ENCODE measurements at places on chromosomes 3 and 15.

- peak; percentile 13 for DNase-seq
These were observed 46.8 kb downstream of the CYP11A1 start for GRCh38 chr15:74320352-74321247.

- no peak for DNase-seq
These were observed 11.8 kb upstream of the UACA start for GRCh38 chr15:70775160-70775559.

DNA sequence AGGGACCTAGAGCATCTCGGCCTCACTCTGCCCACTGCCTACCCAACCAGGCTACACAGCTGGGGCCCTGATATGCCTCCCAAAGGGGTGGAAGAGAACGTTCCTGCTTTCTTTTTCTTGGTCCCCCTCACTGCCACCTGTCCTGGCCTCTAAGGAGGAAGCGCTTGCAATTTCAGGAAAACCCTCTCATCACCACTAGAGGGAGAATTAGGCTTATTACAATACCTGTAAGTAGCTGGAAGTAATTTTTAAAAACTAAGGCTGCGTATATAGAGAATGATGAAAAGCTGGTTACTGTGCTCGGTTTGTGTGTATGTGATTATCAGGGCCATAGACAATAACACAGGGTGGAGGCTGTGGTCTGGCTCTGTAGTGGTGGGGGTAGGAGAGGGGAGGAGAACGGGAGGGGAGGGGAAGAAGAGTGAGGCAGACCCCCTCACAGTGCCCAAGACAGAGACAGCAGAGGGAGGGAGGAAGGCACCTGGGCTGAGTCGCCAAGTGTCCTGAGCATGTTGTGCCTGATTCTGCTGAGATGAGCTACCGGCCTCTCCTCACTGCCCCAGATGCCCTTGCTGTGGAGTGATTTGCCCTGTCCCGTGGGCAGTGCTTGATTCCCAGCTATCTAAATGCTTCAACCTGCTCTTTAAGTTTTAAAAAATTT, 3.3 kb downstream of the GABRG3 start:
- DNase-seq, result peak; percentile 24

- DNase-seq, result no peak
These were observed 86.3 kb downstream of the FAM81A start for GRCh38 chr15:59524331-59524731.

DNA sequence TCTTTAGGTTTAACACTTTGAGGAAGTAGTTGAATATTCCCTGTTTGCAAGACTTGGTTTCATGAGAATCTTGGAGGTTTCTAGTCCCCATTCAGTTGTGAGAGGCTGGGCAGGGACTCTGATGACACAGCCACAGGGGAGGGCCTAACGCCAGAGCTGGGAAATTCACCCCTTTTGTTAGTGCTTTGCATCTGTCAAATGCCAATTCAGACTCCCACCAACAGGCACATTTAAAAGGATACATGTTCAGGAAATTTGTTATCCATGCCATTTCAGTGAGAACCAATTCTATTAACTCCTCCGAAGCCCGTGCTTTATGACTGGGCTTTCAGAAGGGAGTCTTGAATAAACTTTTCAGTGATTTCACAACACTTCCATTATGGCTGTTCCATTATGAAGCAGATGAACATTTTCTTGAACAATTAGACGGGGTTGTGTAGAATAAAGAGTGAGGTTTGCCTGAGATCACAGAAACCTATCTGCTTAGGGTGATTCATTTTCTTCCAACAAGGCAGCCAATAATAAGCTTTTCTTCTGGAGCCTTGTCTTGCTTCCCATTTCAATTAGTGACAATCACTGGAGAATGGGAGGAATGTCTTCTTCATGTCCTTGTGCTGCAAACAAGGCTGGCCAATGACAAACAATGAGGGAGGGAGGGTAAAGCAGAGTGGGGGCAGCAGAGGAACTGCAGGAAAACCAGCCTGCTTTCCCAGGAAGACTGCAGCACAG, 90.6 kb downstream of the SOX14 start:
- DNase-seq, result no peak

DNA sequence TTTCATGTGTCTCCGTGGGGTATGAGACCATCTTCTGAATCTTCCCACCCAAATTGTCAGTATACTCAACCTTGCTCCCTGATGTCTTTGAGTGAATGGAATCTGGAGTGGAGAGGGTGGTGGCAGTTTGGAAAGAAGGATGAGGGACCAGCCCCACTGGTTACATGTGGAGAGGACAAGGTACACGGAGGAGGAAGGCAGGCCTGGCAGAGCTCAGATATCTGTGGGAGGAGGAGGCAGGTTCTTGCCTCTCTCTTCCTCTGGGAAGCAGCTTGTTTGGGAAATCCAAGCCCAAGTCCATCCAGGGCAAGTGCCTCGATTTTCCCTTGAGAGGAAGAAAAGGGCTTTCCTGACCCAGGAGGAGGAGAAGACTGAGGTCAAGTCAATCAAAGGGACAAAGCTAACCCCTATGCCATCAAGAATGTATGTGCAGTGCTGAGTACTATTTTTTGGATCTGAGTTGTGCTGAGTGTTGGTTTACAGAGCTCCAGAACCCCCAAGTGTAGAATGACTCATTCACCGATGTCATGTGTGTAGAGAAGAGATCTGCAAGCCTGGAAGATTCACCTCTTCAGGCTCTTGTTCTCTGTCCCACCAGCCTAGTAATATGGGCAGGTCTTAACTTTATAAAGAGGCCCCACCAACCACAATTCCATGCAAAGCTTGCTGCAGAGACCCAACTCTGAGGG, 19.8 kb upstream of the LOXL1 start:
- no peak for DNase-seq

- DNase-seq, result peak; percentile 60
These were observed 347.7 kb downstream of the ZBBX start for GRCh38 chr3:167032267-167032876.

GRCh38 chr3:15055019-15055557, 10.0 kb downstream of the MRPS25 start:
- no peak for DNase-seq

DNA sequence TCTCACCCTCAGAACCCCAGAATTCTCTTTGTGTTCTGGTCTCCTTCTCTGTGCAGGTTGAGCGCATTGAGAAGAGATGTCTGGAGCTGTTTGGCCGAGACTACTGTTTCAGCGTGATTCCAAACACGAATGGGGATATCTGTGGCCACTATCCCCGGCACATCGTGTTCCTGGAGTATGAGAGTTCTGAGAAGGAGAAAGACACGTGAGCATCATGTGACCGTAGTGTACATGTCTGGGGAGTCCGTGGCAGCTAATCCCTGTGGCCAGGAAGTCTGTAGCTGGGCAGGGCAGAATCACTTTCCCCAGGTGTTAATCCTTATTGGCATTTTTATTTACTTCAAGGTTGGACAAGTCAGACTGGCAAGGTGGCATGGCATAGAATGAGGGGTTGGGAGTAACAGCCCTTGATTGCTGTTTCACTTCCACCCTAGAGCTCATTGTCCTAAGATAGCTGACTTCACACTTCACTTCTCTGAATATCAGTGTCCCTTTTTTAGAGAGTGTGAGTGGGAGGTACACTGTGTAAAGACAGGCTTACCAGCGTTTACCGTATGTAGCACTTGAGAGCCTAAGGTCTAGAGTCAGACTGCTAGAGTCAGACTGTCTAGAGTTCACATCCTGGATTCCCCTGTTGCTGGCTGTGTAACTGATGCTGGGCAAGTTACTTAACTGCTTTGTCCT, 4.4 kb downstream of the MTMR14 start:
- DNase-seq, result no peak

- no peak for DNase-seq
These were observed 20.5 kb downstream of the RBP2 start for GRCh38 chr3:139455855-139456254.

DNA sequence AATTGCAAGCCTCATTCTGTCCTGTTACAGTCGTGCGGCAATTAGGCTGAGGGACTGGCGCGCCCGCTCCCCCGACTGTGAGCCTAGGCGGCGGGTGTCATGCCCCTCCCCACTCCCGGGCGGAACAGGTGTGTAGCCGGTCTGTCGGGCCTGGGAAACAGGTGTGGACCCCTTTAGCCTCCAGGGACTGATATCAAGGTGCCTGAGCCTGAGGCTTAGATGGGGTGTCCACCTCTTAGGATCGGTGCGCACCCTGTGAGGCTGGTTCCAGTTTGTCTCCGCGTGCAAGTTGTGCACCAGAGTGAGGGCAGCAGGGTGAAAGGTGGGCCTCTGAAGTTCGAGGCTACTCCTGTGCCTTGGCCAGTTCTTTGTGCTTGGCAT, 686 bp downstream of the VPS8 start:
- no peak for DNase-seq

- DNase-seq, result no peak
These were observed 428.5 kb upstream of the CNTN3 start for GRCh38 chr3:75042941-75043340.

DNA sequence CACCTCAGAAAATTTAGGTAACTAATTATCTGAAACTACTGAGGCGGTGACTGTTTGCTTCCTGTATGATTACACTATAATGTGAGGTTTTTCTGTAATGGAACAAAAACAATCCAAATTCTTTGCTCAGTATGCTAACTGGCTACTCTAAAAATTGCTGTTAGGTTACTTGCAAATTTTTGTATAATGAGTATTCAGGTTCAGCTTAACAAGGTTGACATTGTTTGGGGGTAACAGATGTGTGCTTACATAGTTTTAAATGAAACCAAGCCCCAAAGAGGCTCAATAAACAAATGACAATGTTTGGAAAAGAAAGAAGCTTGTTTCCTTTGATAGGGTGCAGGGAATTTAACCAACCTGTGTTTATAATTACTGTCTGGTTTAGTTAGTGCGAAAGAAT, 414.5 kb upstream of the MDFIC2 start:
- no peak for DNase-seq

DNA sequence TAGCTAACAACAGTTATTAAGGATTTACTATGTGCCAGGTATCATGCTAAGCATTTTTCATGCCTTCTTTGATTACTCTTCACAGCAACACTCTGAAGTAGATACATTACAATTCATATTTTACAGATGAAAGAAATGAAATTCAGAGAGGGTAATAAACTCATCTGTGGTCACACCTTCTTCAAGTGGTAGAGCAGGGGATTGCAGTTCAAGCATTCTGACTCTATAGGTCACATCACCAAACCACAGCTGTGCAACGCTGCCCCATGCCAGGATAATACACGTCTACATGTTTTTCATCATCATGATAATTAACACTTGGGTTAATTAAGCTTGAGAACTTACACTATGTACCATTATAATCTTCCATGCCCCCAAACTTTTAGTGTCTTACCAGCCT, 98.5 kb downstream of the LRRC3B start:
- no peak for DNase-seq

DNA sequence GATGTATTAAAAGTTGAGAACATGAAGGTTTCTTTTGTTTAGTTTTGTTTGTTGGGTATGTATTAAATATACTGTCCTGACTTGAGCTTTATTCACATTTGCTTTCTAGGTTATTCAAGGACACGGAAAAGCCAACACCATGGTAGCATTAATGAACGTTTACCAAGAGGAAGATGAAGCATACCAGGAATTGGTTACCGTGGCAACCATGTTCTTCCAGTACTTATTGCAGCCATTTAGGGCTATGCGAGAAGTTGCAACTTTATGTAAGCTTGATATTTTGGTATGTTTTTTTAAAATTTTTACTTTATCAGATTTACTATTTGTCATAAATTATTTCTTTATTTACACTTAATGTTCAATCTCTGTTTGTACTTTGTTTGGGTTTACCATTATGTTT, 3.6 kb downstream of the WHAMM start:
- no peak for DNase-seq

- DNase-seq, result no peak
These were observed 50.3 kb downstream of the IL20RB start for GRCh38 chr3:137008131-137008530.

Data from DMS153 (cell line).